ENCODE measurements at places on chromosomes 2 and 18.
A peak's percentile ranks its signal among the peaks of the same experiment; 100 is the strongest.

GRCh38 chr2:121349721-121350401, 64.9 kb upstream of the TFCP2L1 start:
- DNase-seq, result no peak

DNA sequence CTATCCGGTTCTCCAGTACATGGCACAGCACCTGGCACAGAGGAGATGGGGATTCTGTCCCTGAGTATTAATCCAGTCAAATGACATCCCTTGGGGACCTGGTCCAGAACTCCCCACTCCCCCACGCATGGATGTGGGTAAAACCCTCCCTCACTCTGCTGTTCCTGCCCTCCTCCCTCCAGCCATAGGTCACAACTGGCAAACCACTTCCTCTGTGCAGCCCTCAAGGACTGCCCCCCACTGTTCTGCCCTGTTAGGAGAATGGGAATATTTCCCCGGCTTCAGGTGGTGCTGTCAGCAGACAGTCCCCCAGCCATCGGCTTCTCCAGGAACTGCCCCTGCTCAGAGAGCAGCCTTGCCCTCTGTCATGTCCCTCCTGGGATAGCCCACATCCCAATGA, 1.5 kb upstream of the TFCP2L1 start:
- peak; percentile 48 for DNase-seq

GRCh38 chr2:189304360-189304759, 124.8 kb upstream of the COL5A2 start:
- DNase-seq, result no peak

DNA sequence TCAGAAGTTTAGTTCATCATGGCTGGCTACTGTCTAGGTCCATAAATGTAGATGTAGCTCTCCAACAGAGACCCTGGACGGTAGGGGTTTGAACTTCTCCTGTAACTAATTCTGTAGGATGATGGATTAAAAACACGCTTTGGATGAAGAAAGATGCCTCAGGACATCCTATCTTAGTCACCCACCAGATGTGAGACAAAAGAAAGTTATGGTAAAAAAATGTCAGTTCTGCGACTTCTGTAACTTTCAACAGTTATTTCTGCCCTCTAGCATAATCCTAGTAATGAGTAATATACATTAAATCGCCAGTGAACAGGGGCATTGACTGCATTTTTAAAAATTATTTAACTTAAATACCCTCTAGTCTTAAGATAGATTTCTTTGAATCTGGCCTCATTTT, 210.1 kb upstream of the LRATD1 start:
- no peak for DNase-seq

DNA sequence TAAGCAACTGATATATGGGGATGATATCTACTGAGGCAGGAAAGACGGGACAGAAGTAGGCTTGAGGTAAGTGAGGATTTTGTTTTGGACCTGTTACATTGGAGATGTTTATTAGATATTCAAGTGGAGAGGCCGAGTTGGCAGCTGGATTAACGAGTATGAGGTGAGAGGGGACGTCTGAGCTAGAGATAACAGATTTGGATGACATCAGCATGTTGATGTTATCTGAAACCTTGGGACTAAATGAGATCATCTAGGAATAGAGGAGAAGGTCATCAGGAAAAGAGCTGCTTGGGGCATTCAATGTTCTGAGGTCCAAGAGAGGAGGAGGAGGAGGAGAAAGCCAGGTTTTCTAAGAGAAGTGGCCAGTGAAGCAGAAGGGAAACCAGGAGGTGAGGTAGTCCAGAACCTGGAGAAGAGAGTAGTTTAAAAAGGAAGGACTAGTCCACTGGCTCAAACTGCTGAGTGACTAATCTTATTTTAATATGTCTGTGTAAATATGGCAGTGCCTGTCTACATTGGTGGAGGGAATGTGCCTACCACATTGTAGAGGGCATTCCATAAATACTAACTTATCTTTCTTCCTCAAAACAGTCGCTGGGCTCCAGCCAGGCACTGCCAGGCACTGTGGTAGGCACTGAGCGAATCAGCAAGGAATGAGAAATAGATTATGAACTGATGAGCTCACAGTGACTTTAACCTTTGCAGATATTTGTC, 488.3 kb downstream of the DLGAP1 start:
- peak; percentile 88 for DNase-seq

DNA sequence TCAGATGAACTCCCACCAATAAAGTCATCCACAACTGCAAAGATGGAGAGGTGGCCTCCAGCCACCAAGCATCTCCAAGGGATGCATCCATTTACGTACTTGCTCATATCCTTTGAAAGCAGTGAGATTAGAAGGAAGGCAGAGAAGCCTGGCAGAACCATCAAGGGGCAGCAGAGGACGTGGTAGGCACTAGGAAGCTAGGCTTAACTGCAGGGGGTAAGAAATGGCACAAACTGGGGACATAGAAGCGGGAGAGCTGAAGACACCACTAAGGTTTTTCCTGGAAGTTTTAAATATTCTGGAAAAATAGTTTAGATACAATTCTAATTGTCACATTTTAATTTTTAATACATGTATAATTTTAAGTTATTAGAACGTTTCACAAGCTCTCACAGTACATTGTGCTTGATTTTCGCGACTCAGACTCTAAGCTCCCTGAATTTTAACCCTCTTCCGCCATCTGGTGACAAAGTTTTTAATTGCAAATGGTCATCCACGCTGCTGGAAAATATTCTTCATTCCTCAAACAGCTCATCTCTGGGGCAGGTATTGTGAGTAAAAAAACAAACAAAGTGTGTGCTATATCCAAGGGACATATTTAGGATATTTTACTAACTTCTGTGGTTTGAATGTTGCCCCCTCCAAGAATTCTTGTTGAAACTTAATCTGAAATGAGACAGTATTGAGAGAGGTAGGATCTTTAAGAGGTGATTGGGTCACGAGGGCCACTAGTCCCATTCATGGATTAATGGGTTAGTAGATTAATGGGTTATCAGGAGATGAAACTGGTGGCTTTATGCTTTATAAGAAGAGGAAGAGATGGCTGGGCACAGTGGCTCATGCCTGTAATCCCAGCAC, 1.6 kb upstream of the PSTPIP2 start:
- DNase-seq, result peak; percentile 89

DNA sequence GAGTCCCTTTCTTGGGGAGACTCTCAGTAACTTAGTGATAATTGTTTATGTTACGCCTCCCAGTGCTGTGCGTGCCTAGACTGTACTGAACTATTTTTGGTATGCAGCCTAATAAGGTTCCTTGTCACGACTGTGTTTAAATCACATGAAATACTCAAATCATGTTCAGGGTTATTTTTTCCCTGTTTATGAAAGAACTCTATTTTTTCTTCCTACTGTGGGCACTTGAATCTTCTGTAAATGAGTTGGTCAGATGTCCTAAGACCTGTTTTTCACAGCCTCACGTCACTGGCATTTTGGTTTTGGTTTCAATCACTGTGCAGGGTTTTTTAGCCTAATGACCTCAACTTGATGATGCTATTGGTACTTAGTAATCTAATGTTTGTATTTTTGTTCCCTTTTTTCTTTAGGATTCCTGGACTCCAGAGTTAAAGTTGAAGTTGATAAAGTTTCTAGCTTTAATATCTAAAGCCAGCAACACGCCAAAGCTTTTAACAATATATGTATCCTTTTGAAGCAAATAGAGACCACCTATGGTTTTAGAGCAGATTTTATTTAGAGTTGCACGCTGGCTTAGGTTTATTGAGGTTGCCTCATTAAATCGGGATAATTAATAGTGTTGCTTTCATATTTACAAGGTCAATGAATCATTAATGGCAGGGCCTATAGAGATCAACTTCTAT, 24.0 kb downstream of the ARMC9 start:
- no peak for DNase-seq

GRCh38 chr18:35192415-35192814, 48.4 kb upstream of the ZNF397 start:
- peak; percentile 50 for DNase-seq

DNA sequence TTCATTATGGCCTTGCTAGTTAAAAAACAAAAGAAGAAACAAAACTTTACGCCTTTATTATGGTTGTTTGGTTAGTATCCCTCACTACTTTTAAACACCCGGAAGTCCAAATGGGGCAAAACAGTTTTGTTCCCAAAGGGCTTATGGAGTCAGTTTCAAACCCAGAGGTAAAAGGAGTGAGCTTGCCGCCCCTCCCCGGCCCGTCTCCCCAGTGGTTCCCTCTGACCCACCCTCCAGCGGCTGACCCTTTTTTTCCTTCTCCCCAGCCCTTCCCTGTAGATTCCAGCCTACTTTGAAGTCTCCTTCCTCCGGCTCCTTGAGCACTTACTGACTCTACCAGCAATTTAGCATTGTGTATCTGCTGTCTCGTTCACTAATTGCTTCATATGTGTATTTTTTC, 209.2 kb downstream of the ICOS start:
- DNase-seq, result peak; percentile 67

GRCh38 chr2:160731415-160731814, 237.8 kb upstream of the RBMS1 start:
- no peak for DNase-seq

- DNase-seq, result no peak
Measured at GRCh38 chr2:14199040-14199439, 433.5 kb upstream of the LRATD1 start.

DNA sequence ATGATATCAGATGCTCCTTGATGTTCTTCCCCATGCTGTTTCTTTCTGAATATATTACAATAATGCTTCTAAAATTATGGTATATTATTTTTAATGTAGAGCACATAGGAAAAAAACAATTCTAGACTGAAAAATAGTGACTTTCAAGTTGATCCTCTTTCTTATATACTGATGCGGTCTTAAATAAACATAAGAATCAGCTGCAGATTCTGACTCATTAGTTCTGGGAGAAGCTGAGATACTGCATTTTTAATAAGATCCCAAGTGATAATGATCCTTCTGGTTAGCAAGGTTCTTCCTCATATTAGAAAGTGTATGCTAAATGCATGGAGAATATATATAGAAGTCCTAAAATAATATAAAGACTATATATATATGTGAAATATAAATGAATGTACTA, 124.9 kb downstream of the XIRP2 start:
- DNase-seq, result no peak

GRCh38 chr2:10245661-10246060, 57.0 kb upstream of the HPCAL1 start:
- no peak for DNase-seq

Measured in DMS53 (cell line).